Neural crest cell (in vitro differentiated cells): ENCODE measurements at places on chromosomes 4 and X. TPM values are rescaled to one million over a fixed set of nuclear protein-coding genes. Genes with fewer than 3 reads are reported as not detected.

DNA sequence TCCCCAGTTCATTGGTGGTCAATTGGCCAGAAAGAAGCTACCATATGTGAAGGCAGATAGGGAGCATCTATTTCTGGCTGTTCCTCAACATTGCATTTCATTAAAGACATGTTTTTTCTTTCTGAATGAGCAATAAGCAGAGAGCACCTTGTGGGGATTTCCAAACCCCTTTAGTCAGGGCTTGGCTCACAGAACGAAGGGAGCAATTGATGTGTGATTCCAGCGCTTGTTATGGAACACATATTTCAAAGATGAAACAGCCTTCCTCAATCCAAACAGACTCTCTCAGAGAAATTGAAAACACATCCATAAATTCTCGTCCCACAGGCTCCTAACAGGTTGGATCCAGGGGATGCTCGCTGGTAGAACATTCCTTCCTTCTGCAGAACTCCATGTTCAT lies 84.1 kb downstream of the CLCN4 start:
- H3K27me3 ChIP-seq, result no peaks in the 10 kb centered on the region
- peak overlapping the region; percentile 19 for H3K27ac ChIP-seq
- no peak overlapping the region for H3K4me3 ChIP-seq

GRCh38 chr4:123987408-123987807 lies 590.8 kb downstream of the SPRY1 start:
- H3K27me3 ChIP-seq, result no peaks in the 10 kb centered on the region
- H3K36me3 ChIP-seq, result peaks cover 11% of the 10 kb centered on the region
- peaks cover 17% of the 10 kb centered on the region for H3K4me1 ChIP-seq
- DNase-seq, result no peak
- H3K27ac ChIP-seq, result no peak overlapping the region

DNA sequence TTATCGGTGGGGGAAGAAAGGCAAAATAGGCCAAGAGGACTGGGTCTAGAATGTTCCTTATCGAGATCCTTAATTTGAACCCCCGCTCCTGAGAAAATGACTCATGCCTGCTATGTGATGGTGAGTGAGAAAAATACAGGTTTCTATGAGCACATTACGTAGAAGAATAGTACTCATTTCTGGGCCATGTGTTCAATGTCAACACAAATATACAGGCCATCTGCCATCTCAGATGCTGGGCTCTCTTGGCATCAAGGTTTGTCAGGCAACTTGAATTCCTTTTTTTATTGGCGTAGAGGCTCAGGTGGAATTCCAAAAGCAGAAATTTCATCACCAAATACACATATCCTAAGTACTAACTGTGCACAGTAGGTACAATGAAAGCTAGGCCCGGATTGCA lies 81.4 kb upstream of the TRIM2 start:
- no peak overlapping the region for H3K27ac ChIP-seq
- no peak overlapping the region for H3K4me3 ChIP-seq
- H3K4me1 ChIP-seq, result peaks cover 11% of the 10 kb centered on the region
- H3K27me3 ChIP-seq, result no peaks in the 10 kb centered on the region

SEPTIN6 gene
- 39.4 and 44.2 TPM in 2 replicates for total RNA-seq

GRCh38 chr4:120915336-120915735 lies 7.2 kb downstream of the PRDM5 start:
- no peaks in the 10 kb centered on the region for H3K36me3 ChIP-seq
- H3K27me3 ChIP-seq, result no peaks in the 10 kb centered on the region
- H3K4me3 ChIP-seq, result no peak overlapping the region
- peaks cover 28% of the 10 kb centered on the region for H3K4me1 ChIP-seq

- no peak for DNase-seq
- H3K4me1 ChIP-seq, result no peaks in the 10 kb centered on the region
- H3K27me3 ChIP-seq, result no peaks in the 10 kb centered on the region
- no peak overlapping the region for H3K4me3 ChIP-seq
- no peaks in the 10 kb centered on the region for H3K36me3 ChIP-seq
Observed at GRCh38 chr4:85968945-85969819, 390.7 kb downstream of the MAPK10 start.

DNA sequence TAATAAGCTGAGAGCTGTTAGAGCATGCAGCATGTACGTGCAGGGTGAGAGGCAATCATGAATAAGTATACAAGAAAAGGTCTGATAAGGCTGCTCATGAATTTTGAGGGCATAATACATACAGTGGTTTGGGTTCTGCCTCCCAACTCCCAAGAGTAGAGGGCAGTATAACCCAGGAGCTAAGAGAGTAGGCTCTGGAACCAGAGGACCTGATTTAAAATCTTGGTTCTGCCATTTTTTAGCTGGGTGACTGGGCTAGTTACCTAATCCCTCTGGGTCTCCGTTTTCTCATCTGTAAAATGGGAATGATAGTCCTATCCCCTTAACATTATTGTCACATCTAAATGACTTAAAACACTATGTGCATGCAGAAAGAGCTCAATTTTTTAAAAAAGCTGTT lies 85.3 kb downstream of the LNX1 start:
- no peak overlapping the region for H3K27ac ChIP-seq
- no peak overlapping the region for H3K4me3 ChIP-seq
- no peak for DNase-seq
- H3K27me3 ChIP-seq, result no peaks in the 10 kb centered on the region

DNA sequence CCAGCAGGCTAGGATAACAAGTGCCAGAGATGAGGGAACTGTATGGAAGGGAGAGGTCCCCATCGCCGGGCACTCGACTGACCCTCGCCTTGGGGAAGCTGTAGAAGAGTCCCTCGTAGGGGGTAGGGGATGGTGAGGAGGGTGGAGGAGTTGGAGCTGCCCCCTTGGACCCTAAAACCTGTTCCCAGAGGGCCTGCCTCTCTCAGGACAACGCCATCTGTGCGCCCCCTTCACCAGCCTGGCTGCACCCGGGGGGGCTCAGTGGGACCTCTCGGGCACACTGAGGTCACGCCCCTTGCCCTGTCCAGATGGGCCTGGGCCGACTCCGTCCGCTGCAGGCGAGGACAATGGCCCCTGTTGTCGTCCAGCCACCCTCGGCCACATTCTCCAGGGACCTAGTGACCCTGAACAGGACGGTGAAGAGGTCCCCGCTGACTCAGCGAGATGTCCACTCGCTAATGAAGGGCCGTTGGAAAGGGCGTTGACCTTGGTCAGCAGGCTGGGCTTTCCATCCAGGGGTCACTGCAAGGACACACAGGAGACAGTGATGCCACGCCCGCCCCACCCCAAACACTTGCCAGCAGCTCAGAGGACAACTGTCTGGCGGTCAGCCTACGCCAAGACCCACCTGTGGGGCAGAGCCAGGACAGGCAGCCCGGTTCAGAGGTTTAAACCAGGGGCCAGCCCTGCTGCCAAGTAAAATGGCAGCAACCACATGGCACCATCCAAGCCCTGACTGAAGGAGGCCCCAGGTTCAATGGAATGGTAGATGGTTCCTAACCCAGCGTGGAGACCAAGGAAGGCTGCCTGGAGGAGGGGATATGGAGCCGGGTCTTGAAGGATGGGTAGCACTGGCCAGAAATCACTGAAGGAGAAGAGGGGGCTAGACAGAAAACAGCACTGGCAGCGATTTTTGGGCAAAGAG lies 51.2 kb downstream of the HMX1 start:
- H3K36me3 ChIP-seq, result no peaks in the 10 kb centered on the region
- H3K4me3 ChIP-seq, result no peak overlapping the region
- no peak for DNase-seq
- H3K4me1 ChIP-seq, result no peaks in the 10 kb centered on the region
- H3K27ac ChIP-seq, result no peak overlapping the region

- no peak overlapping the region for H3K4me3 ChIP-seq
- H3K27me3 ChIP-seq, result no peaks in the 10 kb centered on the region
- H3K36me3 ChIP-seq, result peaks cover 8% of the 10 kb centered on the region
- H3K27ac ChIP-seq, result no peak overlapping the region
- DNase-seq, result no peak
- no peaks in the 10 kb centered on the region for H3K4me1 ChIP-seq
Observed at GRCh38 chr4:94668724-94669123, 89.0 kb upstream of the BMPR1B start.

ANOS1 gene
- 18.1 and 18.8 TPM in 2 replicates for total RNA-seq

SMIM10L2A gene
- 3.5 and 3.8 TPM in 2 replicates for total RNA-seq

DNA sequence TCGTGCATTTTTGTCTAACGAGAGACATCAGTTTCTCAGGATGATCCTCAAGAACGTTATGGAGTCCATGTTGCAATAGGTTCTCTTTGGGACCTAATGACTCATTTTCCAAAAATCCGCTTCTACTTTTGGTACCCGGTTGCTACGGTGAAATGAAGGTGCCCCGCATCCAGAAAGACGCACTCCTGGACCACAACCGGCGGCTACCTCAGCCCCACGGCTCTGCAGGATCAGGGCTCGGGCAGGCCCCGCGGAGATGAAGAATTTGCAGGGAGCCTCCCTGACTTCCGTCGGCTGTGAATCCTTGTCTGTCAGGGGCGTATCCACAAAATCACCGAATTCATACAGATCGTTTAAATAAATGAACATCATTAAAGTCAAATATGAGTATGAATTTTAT lies 15.6 kb downstream of the GTPBP6 start:
- H3K27me3 ChIP-seq, result no peaks in the 10 kb centered on the region
- peaks cover 33% of the 10 kb centered on the region for H3K36me3 ChIP-seq
- no peak for DNase-seq
- H3K4me3 ChIP-seq, result no peak overlapping the region
- no peaks in the 10 kb centered on the region for H3K4me1 ChIP-seq

HS3ST1 gene
- total RNA-seq, result 0.09 and 0.37 TPM in 2 replicates

ADAM29 gene
- total RNA-seq, result not detected in 2 replicates

DNA sequence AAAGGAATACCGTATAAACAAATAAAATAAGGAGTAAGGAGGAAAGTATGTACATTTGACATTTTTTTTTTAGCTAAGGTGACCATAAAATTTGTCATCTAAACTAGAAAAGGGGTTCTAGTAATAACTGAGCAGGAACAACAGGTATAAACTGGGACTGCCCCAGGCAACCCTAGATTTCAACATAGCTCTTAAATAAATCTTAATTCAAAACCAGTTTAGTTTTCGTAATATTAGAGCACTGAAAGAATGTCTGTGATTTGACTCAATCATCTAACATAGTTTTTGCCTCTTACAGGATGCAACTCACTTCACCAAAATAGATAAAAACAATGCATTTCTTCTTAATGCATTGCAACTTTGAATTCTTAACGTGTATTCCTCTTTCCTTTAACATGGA lies 257.7 kb downstream of the ADAMTS3 start:
- no peaks in the 10 kb centered on the region for H3K27me3 ChIP-seq
- H3K4me3 ChIP-seq, result no peak overlapping the region
- no peak for DNase-seq
- no peaks in the 10 kb centered on the region for H3K36me3 ChIP-seq

DNA sequence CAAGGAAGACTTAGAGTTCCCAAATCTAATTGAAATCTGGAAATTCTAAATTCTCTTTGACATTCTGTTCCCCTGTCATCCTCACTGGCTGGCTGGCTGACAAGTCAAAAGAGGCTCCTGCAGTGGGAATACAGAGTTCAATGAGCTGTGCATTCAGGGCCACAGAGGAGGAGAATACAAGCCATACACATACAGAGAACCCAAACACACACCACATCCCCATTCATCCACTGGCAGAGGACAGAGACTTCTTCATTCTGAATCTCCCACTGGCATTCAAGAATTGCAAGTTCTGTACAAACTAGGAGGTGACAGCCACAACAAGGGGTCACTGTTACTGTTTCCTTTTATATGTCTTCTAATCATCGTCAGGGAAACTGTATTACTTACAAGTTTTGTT lies 49.7 kb downstream of the SAT1 start:
- no peak overlapping the region for H3K4me3 ChIP-seq
- no peak for DNase-seq
- H3K27ac ChIP-seq, result peak overlapping the region; percentile 59
- H3K4me1 ChIP-seq, result peaks cover 26% of the 10 kb centered on the region
- peaks cover 5% of the 10 kb centered on the region for H3K36me3 ChIP-seq

DNA sequence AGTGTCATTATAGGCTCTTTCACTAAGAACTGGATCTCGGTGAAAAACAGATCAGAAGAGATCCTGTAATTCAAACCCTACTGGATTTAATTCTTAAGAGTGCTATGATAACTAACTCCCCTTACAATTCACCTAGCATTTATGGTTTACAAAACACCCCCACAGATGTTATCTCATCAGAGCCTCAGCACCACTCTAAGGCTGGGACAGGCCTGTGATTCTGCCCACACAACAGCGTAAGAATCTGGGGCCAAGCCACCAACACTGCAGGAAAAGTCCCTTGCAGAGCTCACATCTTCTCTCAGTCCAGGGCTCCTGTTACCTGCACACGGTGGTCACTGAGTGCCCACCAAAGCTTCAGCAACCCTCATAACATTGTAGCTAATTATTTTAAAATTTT lies 8.9 kb downstream of the MFAP3L start:
- H3K27ac ChIP-seq, result no peak overlapping the region
- H3K4me3 ChIP-seq, result no peak overlapping the region
- no peaks in the 10 kb centered on the region for H3K36me3 ChIP-seq
- H3K27me3 ChIP-seq, result peaks cover 9% of the 10 kb centered on the region
- DNase-seq, result no peak

GRCh38 chrX:12843668-12844279 lies 23.1 kb upstream of the TLR7 start:
- H3K4me1 ChIP-seq, result peaks cover 17% of the 10 kb centered on the region
- DNase-seq, result no peak
- H3K27ac ChIP-seq, result no peak overlapping the region
- no peak overlapping the region for H3K4me3 ChIP-seq
- peaks cover 3% of the 10 kb centered on the region for H3K36me3 ChIP-seq

GPC4 gene
- 21.1 and 22.3 TPM in 2 replicates for total RNA-seq

DNA sequence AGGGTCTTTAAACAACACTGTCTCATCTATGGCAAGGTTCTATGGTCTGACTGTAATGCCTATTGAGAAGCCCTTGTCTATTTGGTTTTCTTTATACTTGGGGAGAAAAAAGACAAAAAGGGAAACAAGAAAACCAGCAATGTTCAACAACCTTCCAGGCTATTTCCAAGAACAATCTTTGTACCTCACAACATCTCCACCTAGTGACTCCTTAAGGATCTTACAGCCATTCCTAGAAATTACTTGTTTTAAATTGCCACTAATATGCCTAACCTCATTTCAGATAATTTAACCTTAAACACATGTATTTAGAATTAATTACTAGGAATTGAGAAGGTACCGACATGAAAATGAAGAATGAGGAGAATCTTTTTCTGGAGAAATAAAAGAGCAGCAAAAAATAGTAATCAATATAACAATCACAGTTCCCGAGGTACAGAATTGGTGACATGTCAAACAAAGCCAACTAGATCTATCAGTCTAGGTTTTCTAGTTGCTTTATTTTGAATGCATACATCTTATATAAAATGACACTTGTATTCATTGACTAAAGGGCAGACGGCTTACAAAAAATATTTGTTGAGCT lies 1.6 kb upstream of the RBM46 start:
- no peak for DNase-seq
- H3K4me3 ChIP-seq, result no peak overlapping the region
- H3K27me3 ChIP-seq, result peaks cover 14% of the 10 kb centered on the region
- H3K36me3 ChIP-seq, result no peaks in the 10 kb centered on the region
- no peak overlapping the region for H3K27ac ChIP-seq
